Naive thymus-derived CD4-positive, alpha-beta T cell (primary cell): ENCODE measurements at places on chromosomes 7 and 10. TPM values are rescaled to one million over a fixed set of nuclear protein-coding genes. Genes with fewer than 3 reads are reported as not detected.

DNA sequence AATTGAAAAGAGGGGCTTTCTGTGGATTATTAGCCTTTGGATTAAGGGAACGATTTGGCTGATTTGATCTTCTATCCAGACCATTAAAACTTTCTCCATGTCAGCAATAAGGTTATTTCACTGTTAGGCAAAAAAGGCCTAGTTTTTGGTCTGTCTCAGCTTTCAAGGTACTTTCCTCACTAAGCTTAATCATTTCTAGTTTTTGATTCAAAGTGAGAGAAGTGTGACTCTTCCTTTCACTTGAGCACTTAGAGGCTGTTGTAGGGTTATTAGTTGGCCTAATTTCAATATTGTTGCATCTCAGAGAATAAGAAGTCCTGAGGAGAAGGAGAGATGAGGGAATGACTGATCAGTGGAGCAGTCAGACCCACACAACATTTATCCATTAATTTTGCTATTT, 596.0 kb upstream of the TPK1 start:
- no peak overlapping the region for H3K27ac ChIP-seq
- no peak for DNase-seq
- H3K27me3 ChIP-seq: no peaks in the 10 kb centered on the region
- no peaks in the 10 kb centered on the region for H3K36me3 ChIP-seq
- no peaks in the 10 kb centered on the region for H3K4me1 ChIP-seq
- no peak overlapping the region for H3K4me3 ChIP-seq

DNA sequence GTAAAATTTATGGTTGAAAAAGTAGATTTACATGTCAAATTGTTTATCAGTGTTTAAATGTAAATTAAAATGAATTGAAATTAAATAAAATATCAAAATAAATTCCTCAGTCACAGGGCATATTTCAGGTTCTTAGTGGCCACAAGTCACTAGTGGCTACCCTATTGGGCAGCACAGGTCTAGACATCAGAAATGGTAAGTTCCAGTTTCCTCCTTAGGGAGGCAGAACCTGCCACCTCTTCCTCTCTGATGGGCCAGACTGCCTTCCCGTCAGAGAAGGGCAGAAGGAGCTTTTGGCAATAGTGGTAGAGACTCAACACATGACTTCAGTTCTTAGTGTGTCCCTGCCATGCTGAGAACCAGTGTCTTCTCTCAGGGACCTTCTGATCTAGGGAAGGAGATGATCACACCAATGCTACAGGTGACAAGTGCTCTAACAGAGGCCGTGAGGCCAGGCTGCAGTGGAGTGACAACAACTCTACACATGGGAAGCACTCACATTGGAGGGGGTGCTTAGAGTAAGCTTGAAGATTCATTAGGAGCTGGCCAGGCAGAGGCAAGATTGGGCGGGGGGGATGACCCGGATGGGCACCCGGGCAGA, 14.4 kb upstream of the PCBD1 start:
- no peak overlapping the region for H3K27ac ChIP-seq
- H3K27me3 ChIP-seq: no peaks in the 10 kb centered on the region
- no peaks in the 10 kb centered on the region for H3K4me1 ChIP-seq
- no peaks in the 10 kb centered on the region for H3K36me3 ChIP-seq
- no peak for DNase-seq
- no peak overlapping the region for H3K4me3 ChIP-seq

DNA sequence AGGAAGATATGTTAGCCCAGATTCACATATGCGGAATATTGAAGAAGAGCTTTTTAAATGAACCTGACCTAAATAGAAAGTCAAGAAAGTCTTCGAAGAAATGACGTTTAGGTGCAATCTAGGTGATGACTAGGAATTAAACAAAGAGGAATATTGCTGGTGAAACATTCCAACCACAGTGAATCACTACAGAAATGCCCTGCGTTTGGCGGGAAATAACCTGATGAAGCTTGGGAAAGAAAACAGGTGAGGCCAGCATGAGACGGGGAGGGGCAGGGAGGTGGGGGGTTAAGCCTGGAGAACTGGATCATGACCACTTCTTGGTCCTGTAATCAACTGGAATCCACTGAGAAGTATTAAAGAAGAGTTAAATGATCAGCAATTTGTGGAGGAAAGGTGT, 299.4 kb upstream of the VSTM2A start:
- no peak overlapping the region for H3K27ac ChIP-seq
- no peaks in the 10 kb centered on the region for H3K36me3 ChIP-seq
- no peak overlapping the region for H3K4me3 ChIP-seq
- no peak for DNase-seq
- no peaks in the 10 kb centered on the region for H3K4me1 ChIP-seq

DNA sequence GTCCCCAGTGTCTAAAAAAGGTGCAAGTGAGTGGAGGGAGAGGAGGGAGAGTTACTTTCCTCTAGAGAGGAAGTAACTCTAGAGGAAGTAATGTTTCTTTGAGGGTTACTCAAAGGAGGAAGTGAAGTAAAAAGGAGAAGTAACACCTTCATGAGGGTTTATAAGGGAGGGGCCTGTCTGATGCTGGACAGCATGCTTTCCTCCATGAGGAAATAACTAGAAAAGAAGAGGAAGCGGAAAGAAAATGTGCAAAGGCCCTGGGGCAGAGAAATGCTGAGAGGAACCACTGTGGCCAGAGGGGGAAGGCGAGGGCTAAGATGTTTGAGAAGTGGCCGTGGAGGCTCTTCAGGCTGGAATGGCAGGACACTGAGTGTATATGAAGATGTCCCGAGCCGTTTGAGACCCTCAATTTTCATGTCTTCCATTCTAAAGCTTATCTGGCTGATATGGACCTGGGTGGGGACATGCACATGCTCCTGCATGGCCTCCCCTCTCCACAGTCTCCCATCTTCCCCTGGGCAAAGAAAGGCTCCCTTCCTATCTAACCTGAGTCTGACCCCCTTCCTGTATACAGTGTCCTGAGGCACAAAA, 3.4 kb upstream of the SLC18A2 start:
- H3K4me1 ChIP-seq: no peaks in the 10 kb centered on the region
- no peaks in the 10 kb centered on the region for H3K36me3 ChIP-seq
- H3K4me3 ChIP-seq: no peak overlapping the region
- no peak for DNase-seq
- no peak overlapping the region for H3K27ac ChIP-seq
- peaks cover 5% of the 10 kb centered on the region for H3K27me3 ChIP-seq

GRCh38 chr10:133162178-133162909, 2.3 kb downstream of the KNDC1 start:
- no peak overlapping the region for H3K4me3 ChIP-seq
- no peaks in the 10 kb centered on the region for H3K27me3 ChIP-seq
- no peaks in the 10 kb centered on the region for H3K36me3 ChIP-seq
- peaks cover 8% of the 10 kb centered on the region for H3K4me1 ChIP-seq
- DNase-seq: no peak

DNA sequence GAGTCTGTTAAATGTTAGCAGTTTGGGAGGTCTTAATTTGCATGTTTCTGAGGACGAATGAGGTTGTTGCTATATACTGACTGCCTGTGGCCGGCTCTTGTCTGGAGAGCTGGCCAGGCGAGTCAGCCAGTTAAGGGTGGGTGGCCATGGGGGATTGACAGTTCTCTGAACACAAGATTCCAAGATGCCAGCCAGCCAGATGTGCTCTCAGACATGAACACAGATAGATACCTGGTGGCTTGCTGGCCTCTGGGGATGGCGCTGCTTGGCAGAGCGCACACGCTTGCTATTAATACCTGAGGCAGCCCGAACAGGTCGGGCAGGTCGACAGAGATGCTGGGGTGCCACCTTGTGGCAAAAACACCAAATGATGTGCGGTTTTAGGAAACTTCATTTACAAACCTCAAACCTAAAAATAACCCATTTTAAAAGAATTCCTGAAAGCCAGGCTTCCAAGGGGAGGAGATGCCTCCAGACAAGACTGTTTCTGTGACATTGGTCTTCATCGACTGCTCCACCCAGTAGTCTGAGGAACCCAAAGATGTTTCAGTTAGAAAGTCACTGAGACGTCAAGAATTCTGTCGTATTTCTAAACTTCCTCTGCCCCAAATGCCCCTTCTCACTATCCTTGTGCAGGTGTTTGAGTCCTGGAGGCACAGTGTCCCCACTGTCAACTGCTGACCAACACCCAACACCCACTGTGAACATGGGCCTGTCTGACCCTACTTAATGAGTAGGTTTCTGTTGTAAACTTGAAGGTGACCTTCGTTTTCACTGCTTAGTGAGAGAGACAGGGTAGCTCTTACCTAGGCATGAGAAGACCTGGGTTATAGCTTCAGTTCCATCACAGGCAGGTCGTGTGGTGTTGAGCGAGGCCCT, 123.4 kb downstream of the NT5C2 start:
- no peak overlapping the region for H3K4me3 ChIP-seq
- H3K27ac ChIP-seq: no peak overlapping the region
- H3K36me3 ChIP-seq: no peaks in the 10 kb centered on the region
- no peaks in the 10 kb centered on the region for H3K4me1 ChIP-seq

DNA sequence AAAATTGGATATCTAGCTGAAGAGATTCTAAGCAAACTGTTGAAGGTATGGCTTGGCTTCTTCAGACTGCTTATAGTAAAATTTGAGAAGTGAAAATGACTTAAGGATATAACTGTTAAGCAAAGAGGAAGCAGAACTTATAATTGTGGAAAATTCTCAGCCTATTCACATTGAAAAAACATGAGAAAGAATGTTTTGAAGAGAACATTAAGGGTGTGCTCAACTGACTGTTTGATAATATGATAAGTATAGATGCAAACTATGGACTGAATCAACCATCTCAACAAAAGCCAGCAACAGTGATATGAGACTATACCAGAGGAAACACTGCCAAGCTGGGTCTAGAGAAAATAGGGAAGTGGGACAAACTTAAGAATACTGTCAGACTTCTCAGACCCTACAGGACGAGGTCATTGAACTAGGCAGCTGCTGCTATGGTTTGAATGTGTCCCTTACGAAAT, 133.1 kb upstream of the PPP1R3A start:
- H3K4me1 ChIP-seq: no peaks in the 10 kb centered on the region
- no peak overlapping the region for H3K27ac ChIP-seq
- no peak overlapping the region for H3K4me3 ChIP-seq

GRCh38 chr7:149624006-149624405, 126.4 kb upstream of the ZNF746 start:
- no peak for DNase-seq
- H3K27ac ChIP-seq: peak overlapping the region; percentile 80
- H3K36me3 ChIP-seq: peaks cover 8% of the 10 kb centered on the region
- no peaks in the 10 kb centered on the region for H3K27me3 ChIP-seq

- no peak overlapping the region for H3K4me3 ChIP-seq
- no peaks in the 10 kb centered on the region for H3K36me3 ChIP-seq
- H3K27ac ChIP-seq: no peak overlapping the region
- H3K4me1 ChIP-seq: no peaks in the 10 kb centered on the region
- no peaks in the 10 kb centered on the region for H3K27me3 ChIP-seq
Observed at GRCh38 chr7:131896165-131896863, 339.9 kb upstream of the PODXL start.

DNA sequence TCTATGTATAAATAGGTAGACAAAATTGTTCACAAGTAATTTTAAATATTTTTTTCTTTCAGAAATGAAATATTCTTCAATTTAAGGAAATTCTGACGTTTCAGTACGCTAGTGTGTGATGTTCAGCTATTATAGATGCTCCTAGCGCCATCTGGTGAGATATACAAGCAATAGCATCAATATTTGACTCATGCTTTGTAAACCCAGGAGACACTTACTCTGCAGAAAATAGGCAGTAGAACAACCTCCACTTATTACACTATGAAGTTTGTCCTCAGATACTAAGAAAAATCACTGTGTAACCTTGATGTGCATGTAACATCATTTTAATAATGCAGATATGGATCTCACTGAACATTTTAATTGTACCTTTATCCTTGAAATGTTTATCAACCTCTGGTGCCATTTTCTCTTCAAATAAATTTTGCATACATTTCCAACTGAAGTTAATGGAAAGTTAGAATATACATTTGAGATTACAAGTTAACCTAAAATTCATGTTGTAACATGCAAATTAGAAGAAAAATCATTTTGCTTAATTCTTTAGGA, 151.5 kb upstream of the FAM3C start:
- H3K4me1 ChIP-seq: no peaks in the 10 kb centered on the region
- no peaks in the 10 kb centered on the region for H3K36me3 ChIP-seq
- H3K27me3 ChIP-seq: no peaks in the 10 kb centered on the region
- no peak overlapping the region for H3K4me3 ChIP-seq
- DNase-seq: no peak
- no peak overlapping the region for H3K27ac ChIP-seq

The ENTPD1 gene
- 1.2 TPM for total RNA-seq

The PRKCQ gene
- total RNA-seq: 68.3 TPM

The HKDC1 gene
- total RNA-seq: 4.4 TPM
